ENCODE measurements at places on chromosomes 3 and 15.

DNA sequence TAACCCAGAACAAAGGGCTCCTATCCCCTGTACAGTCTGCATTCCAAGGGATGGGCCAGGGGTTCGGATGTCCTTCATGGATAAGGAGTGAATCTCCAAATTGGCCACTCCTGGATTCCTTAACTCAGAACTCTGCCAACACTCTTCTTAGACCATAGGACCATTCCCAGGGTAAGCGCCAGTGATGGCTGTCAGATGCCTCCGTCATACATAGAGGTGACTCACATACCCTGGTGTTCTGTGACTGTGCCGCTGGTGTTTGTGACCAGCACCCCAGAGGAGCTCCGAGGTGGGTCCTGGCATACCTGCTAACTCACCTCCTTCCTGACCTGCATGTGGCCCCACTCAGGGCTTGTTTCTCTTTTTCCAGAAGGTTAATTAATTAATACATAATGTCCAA lies 134.7 kb downstream of the KLF13 start:
- no peak for DNase-seq

GRCh38 chr3:87446849-87447387 lies 170.5 kb upstream of the POU1F1 start:
- no peak for DNase-seq

DNA sequence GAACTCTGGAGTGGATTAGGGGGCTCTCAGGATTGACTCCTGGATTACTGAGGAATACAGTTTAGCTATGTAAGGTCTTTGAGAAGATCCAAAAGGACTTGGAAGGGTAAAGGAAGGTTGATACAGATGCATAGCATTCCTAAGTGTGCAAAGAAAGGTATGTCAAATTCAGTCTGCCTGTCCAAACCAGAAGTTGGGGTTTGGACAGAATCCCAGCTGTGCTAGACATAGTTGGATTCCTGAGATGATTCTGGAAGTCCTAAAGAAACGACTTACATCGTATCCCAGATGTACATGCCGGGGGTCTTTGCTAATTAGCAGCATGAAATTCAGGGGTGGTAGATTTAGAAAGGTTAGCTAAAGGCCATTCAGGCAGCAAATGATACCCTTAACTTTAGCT lies 97.7 kb upstream of the TSPAN3 start:
- no peak for DNase-seq

GRCh38 chr3:15157441-15157840 lies 48.6 kb upstream of the CAPN7 start:
- no peak for DNase-seq

DNA sequence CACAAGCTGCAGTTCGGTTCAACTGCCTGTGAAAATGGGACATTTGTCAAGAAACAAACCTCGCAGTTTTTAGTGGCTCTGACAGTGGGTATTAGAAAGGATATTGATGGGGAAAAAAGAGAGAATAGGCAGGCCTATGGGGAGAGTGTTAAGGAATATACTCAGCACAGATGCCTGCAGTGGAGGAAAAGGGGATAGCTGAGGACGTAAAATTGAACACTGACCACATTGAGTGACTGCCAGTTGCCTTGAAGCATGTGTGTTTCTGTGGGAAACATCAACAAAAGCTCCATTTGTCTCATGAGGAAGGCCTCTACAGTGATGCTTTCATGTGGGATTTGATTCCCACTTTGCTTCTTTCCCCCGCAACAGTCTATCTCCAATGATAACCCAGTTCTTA lies 1042.1 kb downstream of the TUSC7 start:
- no peak for DNase-seq

DNA sequence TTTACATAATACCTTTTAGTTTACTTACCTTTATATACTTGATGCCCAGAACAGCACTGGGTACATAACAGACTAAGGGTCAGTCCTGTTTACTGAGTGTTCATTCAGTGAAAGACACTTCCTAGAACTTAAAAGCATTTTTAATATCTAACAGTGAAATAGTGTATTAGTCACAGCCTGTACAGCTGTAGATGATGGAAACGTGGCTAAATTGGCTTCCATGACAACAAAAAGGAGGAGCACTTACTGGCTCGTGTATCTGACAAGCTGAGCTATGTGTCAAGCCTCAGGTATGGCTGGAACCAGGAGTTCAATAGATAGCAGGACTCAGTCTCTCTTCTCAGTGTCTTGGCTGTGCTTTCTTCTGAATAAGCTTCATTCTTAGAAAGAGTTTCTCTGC lies 40.2 kb downstream of the CMTM8 start:
- DNase-seq, result no peak

Measured in NK-92 treated with Interleukin-12 subunit alpha and Interleukin-12 subunit beta, amount 100 ng/mL, for 24 hours (cell line).